ENCODE measurements at places on chromosomes 2 and 18.
A peak's percentile ranks its signal among the peaks of the same experiment; 100 is the strongest.

DNA sequence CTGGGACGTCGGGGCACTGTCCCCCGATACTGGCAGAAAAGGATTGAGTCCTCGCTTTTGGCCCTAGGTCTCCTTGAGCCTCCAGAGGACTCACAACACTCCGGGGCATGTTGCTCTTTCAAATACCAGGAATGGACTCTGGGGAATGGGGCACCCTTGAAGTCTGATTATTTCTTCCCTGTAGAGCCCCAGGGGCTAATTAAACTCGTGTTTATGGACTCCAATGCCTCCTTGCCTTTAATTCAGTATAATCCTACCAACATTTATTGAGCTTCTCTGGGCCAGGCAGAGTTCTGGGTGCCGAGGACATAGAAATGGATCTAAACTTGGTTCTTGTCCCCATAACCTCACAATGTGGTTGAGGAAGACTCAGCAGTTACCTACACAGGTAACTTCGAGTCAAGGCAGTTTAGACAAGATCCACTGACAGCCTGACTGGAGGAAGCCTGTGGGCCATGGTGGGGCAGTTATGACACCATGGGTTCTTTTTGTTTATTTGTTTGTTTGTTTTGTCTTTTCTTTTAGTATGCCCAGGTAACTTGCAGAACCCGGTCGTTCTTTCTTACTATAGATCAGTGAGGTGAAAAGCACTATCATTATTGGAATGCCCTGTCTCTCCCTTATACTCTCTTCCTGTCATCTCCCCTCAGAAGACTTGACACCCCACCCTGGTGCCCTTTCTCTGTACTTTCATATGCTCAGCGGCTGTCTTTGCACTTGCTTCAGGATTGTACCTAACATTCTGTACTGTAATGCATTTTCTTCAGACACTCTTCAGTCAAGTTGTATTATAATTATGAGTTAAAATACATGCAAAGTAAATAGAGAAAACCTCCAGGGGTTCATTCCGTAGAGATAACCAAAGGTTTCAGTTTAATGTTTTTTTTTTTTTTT, 3.2 kb downstream of the CFLAR start:
- DNase-seq = no peak

DNA sequence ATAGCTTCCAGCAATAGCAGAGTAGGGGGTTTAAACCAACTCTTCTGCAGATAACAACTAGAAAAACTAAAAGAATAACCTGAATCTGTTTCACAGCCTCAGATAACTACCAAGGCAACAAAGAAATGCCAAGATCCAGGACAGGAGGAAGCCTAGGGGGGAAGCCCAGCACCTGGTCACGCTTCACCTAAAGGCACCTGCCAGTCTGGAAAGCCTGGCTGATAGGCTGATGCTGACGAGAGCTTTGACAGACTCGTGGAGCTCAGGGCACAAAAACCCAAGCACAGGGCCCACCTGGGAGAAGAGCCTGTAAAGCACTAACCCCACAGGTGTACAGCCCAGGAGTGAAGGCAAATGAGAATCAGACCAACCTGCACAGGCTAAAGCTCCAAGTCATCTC, 22.6 kb downstream of the EIPR1 start:
- DNase-seq = no peak

- DNase-seq = no peak
These were observed 306.0 kb downstream of the BCL11A start for GRCh38 chr2:60247471-60247870.

GRCh38 chr2:31986906-31987305, 23.9 kb downstream of the MEMO1 start:
- no peak for DNase-seq

GRCh38 chr18:62325806-62326645, 916 bp downstream of the TNFRSF11A start:
- DNase-seq = peak; percentile 10

DNA sequence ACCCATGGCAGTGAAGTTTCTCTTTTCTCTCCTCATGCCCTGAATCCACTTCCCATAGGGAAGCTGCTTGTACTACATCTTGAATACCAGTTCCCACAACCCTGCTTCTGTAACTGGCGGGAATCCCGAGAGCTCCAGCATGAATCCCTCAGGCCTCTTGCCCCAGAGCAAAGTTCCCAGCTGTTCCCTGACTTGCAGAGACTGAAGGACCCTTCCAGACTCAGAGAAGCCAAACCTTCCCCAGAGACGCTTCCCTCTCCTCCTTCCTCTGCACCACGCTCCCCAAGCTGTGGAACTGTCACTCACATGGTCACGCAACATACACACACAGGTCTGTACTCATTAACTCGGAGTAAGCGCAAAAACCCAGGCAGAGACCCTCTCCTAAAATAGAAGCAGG, 26.4 kb downstream of the TRAPPC12 start:
- DNase-seq = no peak

DNA sequence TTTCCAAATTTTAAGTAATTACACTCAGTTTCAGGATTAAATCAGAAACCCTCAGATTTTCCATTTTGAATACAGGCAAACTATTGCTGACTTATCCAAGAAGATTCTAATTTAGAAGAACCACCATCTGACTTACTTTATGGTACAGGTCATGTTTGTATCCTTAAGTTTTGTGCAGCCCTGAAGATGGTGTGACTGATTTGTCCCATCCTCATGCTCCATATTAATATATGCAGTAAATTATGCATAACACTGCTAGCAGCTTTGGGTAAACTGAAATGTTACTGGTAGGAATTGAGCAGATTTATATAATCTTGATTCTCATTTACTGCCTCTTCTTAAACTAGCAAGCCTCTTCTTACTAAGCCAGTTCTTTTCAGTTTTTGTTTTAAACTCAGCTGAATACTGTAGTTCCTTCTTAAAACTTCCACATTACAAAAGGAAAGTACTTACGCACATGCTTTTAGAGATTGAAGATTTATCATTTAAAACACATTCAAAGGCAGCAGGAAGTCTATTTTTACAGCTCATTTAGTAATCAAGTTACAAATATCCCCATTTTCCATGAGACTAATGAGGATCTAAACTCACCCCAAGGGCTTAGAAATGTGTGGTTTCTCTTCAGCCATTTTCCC, 25.7 kb downstream of the MEX3C start:
- no peak for DNase-seq

DNA sequence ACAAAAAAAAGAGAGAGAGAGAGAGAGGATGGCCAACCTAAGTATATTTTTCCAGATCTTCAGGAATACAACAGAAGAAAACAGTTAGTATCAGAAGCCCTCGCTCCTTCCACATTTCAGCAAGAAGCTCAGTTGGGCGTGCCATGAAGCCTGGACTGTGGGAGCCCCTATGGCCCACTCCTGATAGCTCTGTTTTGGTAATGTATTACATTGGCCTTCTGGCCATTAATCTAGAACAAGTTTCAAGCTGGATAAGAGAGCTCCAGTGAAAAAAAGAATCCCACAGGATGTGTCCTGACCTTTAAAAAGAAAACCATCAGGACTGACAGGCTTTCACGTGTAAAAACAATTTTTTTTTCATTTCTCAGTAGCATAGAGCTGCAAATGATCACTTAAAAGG, 197.9 kb downstream of the ICOS start:
- DNase-seq = no peak

- no peak for DNase-seq
These were observed 4.5 kb downstream of the RETREG2 start for GRCh38 chr2:219182331-219183150.

- no peak for DNase-seq
These were observed 4.0 kb upstream of the SPP2 start for GRCh38 chr2:234046521-234046920.

GRCh38 chr2:9741110-9741509, 102.2 kb upstream of the TAF1B start:
- no peak for DNase-seq

DNA sequence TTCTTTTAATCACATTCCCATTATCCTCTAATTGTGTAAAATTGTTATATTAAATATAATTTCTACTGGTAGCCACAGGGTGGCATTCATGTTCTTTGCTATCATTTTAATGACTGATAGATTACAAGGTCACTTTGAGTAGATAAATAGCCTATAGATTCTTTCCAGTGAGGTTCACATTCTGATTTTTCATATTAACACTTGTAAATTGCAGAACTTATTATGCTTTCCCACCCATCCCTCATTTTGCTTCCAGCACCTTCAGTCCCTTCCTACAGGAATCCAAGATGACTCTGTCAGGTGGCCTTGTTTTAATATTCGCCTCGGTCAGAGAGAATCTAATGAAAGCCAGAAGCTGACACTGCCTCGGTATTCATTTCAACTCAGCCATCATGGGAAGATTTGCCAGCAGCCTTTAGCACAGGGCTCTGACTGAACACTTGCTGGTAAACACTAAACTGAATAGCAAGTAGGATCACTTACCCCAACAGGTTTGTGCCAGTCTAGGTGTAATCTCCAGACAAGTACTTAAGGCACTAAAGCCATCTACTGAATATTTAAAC, 101.2 kb upstream of the FSHR start:
- DNase-seq = no peak

DNA sequence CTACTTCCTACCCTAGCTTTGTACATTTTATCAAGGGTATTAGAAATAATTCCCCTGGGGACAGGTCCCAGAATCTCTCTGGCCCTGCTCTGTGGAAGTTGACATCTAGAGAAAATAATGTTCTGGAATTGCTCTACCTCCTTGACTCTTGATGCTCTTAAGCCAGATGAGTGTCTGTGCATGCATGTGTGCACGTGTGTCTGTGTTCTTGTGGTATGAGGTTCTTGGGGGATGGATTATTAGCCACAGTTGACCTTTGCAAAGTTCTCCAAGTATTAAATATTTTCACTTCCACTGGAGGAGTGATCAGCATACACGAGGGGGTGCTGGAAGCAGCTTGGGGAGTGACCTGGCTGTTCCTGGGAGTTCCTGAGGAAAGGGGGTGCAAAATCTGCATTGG, 61.2 kb upstream of the PELI1 start:
- DNase-seq = no peak

- DNase-seq = no peak
These were observed 203.8 kb upstream of the SIX2 start for GRCh38 chr2:45212953-45213635.

DNA sequence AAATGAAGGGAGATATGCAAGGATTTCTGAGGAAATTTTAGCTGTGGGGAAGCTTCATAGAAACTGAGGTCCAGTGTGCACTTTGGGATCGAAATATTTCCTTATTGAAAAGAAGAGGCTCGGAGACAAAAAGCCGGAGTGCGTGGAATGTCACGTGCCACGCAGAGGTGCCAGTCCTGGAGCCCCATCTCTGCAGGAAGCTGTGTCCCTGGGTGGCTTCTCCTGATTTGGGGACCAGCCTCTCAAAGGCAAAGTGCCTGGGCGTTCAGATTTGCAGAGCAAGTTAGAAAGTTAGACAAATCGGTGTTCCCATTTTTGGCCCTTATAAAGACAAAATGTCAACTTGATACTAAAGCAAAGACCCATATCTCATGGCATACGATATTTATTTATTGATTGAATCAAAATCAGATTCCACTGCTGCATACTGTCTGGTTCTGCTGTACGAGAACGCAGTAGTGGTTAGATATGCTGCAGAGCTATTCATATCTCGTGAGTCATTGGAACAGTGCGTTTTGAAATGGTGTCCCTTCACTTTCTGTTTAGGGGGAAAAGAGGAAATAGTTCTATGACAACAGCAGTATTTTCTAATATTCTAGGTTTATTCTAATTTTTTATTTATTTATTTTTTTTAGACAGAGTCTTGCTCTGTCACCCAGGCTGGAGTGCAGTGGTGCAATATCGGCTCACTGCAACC, 9.1 kb upstream of the ATG16L1 start:
- no peak for DNase-seq

DNA sequence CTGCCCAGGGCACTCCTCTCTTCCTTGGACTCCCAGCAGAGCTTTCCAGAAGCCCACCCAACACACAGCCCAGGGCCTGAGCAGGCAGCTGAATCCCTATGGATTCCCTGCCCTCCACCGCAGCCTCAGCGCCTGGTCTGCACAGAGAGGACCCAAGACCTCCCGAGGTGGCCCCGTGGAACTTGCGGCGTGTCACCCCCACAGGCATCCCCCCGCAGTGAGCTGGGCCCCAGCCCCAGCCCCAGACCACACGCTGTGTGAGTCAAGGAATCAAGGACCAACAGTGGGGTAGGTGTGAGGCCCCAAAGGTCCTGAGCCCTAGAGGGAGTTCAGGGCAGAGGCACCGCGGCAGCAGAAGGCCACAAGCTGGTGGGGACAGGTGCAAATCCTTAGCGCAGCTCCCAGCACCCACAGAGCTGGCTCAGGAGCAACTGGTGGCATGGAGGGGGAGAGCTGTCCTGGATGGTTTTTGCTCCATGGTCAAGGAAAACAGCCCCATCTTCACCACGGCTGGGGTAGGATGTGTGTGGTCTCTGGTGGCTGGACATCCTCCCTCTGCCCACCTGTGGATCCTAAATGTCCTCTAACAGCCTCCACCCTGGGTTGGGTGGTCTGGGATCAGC, 8.5 kb downstream of the HS6ST1 start:
- DNase-seq = no peak

DNA sequence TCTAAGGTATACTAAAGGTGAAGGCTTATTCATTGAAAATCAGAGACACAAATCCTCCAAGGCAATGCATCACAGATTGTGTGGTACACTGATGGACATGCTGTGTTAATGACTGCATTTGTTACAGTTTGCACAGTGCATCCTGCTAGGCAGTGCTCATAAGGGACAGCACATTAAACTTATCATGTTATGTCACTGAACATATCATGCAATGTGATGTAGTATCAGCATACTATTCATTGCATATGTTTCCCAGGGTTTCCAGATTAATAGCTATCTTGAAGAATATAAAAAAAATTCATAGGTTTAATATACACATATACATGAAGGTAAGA, 225.3 kb downstream of the NCKAP5 start:
- no peak for DNase-seq

DNA sequence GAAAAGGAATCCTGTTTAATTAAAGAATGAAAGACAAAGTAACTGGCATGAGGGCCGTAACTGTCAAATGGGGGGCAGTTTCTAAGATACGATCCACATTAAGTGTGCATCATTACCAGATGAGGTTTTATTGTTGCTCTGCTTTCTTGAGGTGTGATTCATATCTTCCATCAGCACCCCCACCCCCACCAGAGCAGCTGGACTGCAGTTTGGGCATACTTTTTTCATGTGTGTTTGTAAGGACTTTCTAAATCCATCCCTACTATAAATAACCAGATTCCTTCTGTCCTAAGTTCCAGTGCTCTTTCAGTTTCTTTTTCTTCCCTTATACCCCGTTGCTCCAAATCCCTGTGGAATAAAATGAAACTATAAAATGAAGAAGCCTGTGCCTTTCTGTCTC, 142.1 kb downstream of the CDCA7 start:
- DNase-seq = no peak

- no peak for DNase-seq
These were observed 127.4 kb downstream of the CACNB4 start for GRCh38 chr2:151971301-151972051.

GRCh38 chr18:36527051-36527450, 229.5 kb downstream of the FHOD3 start:
- DNase-seq = no peak

- no peak for DNase-seq
These were observed 44.9 kb downstream of the PSMG2 start for GRCh38 chr18:12747530-12748315.

DNA sequence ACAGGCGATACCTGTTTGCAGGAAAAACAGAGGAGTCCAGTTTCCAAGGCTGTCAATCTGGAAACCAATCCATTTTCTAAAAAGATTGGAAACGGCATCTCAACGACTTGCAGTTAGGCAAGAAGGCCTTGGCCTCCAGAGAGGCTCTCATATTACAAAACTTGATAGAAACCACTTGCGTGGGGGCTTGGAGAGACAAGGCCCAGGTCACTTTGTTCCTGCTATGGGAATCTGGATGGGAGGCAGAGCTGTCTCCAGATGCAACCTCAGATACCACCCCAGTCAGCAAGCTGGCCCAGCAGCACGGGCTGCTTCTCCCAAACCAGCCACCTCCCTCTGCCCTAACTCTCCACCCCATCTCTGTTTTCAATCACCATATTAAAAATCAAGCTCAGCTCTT, 298.8 kb downstream of the TNS1 start:
- DNase-seq = no peak
